ENCODE measurements at places on chromosomes 2 and 18. TPM values are rescaled to one million over a fixed set of nuclear protein-coding genes. Genes with fewer than 3 reads are reported as not detected.

Gene SLC5A6
- total RNA-seq = 14.7 TPM

Gene DSG2
- 2.3 TPM for total RNA-seq

Gene NEU2
- total RNA-seq = not detected

Gene MATN3
- 1.5 TPM for total RNA-seq

Gene IL36B
- total RNA-seq = not detected

Gene PHOSPHO2
- 1.9 TPM for total RNA-seq

Gene SOX11
- total RNA-seq = under 0.01 TPM

Gene SPEG
- total RNA-seq = 3.7 TPM

Gene IRS1
- 10.7 TPM for total RNA-seq

Gene C2orf80
- not detected for total RNA-seq

Gene TPO
- not detected for total RNA-seq

Gene SERPINB12
- not detected for total RNA-seq

Gene IL18RAP
- total RNA-seq = not detected

Gene IL1RL1
- 0.14 TPM for total RNA-seq

Gene EPB41L3
- 10.1 TPM for total RNA-seq

Gene CAPG
- 121 TPM for total RNA-seq

Gene HOXD13
- 0.09 TPM for total RNA-seq

Gene TACR1
- total RNA-seq = under 0.01 TPM

Gene KLHL41
- 0.85 TPM for total RNA-seq

Gene KCNK3
- total RNA-seq = 0.28 TPM

Gene DSEL
- 43.2 TPM for total RNA-seq

Gene INHBB
- total RNA-seq = 0.09 TPM

Gene MFSD2B
- total RNA-seq = 0.28 TPM

Gene AQP12A
- not detected for total RNA-seq

Gene UGT1A3
- not detected for total RNA-seq

Gene MOCOS
- 11.0 TPM for total RNA-seq

Gene CFAP65
- not detected for total RNA-seq

Gene ADRA2B
- total RNA-seq = 0.09 TPM

Gene CTAGE1
- not detected for total RNA-seq

Gene SLC38A11
- total RNA-seq = 0.55 TPM

Gene ITPRIPL1
- total RNA-seq = 0.43 TPM

Gene ALLC
- not detected for total RNA-seq

Gene UPP2
- total RNA-seq = not detected

Gene DAW1
- 0.55 TPM for total RNA-seq

Gene OR6B2
- not detected for total RNA-seq

Gene EGR4
- total RNA-seq = not detected

Gene EPG5
- 28.3 TPM for total RNA-seq

Gene PHLPP1
- 3.0 TPM for total RNA-seq

Gene MAPK4
- total RNA-seq = not detected

Gene CD28
- total RNA-seq = under 0.01 TPM

Gene OXER1
- total RNA-seq = under 0.01 TPM

Gene RBMS1
- 86.3 TPM for total RNA-seq

Gene SERPINB3
- not detected for total RNA-seq

Gene B3GNT7
- under 0.01 TPM for total RNA-seq

Gene LMAN2L
- 33.5 TPM for total RNA-seq

Gene UGT1A9
- total RNA-seq = under 0.01 TPM

Gene TTC31
- 7.0 TPM for total RNA-seq

Gene SP140L
- 7.1 TPM for total RNA-seq

Gene TMEFF2
- 3.0 TPM for total RNA-seq

Gene PLGLB1
- total RNA-seq = 1.8 TPM

Gene IL36A
- not detected for total RNA-seq

Gene EIF5B
- 20.6 TPM for total RNA-seq

Gene VIT
- total RNA-seq = 2.0 TPM

Gene LYG2
- not detected for total RNA-seq
